ENCODE measurements at places on chromosomes 2 and 18.

GRCh38 chr18:26480897-26481795, 67.2 kb downstream of the KCTD1 start:
- no peak for DNase-seq

GRCh38 chr18:48161911-48162698, 231.6 kb upstream of the SMAD2 start:
- DNase-seq = no peak

DNA sequence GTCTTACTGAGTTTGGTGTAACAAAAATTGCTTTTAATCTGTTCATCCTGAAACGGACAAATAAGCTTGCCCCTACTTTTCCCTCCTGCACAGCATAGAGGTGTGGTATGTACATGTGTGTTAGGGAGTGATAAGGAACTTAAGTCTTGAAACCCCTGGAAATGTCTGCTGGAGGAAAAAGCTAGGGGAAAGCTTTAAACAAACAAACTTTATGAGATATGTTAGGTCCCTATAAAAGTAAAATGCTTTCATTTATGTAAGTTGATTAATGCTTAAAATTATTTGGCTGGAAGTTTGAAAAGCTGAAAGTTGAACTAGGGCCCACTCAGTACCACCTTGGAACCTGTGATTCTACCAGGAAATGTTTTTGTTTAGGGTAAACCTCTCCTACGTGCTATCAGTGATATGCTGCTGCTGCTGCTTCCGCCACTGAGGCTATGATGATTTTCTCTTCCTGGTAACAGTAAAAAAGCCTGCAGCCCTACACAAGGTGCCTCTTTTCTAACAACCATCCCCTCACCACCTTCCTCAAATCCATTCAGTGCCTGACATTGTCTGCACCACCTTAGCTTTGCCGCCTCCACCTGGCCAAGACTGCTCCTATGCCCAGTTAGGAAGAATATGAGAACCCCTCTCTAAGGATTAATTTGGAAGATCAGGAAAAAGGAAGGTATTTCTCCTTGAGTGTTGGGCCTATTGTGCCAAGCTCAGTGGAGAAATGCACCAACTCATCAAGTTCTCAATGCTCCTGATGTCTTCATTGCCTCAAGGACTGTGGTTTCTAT, 2.5 kb upstream of the YES1 start:
- no peak for DNase-seq

DNA sequence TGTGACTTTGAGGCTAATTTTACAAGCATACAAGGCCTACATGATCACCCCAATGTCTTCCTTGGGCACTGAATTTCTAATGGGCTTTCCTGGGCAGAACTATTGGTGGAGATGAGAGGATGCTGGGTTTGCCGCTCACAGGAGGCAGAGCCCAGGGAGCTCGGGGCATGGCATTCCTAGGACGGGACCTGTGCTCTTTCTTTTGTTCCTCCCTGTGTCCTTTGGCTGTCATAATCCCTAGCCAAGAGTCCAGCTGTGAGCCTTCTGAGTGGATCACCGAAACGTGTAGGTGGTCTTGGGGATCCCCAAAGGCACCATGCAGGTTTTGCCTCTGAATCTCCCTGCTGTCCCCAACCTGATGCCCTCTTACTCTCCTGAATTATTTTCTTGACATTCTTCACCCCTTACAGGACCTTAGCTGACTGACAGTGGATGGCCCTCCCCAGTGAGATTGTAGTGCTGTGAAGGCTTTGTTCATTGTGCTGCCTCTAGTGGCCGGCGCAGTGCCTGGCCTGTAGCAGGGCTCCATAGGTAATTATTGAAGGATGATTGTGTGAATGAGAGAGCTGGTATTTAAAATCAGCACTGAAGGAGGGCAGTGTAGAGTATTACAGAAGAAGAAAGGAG, 221.9 kb downstream of the ZNF407 start:
- DNase-seq = no peak

GRCh38 chr18:4102901-4103300, 352.2 kb downstream of the DLGAP1 start:
- DNase-seq = no peak

- DNase-seq = no peak
Observed at GRCh38 chr18:33606621-33607020, 28.6 kb downstream of the ASXL3 start.

DNA sequence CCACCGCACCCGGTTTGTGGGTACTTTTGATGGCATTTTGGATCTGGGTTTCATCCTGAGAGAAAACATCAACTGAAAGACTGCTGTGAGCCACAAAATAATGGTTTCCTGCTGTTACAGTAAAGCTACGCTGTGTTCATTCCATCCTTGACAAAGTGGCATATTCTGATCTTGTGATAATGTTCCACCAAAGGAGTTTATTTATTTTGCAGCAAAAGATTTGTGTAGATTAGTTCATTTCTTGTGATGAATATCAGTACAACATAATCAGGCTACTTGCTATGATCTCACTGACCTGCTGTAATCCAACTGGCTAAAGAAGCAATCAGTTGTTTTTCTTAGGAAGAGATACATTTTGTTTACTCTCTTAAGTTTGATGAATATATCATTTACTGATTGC, 45.0 kb downstream of the EEF1B2 start:
- no peak for DNase-seq

- no peak for DNase-seq
Observed at GRCh38 chr2:199631129-199631528, 173.4 kb upstream of the SATB2 start.

DNA sequence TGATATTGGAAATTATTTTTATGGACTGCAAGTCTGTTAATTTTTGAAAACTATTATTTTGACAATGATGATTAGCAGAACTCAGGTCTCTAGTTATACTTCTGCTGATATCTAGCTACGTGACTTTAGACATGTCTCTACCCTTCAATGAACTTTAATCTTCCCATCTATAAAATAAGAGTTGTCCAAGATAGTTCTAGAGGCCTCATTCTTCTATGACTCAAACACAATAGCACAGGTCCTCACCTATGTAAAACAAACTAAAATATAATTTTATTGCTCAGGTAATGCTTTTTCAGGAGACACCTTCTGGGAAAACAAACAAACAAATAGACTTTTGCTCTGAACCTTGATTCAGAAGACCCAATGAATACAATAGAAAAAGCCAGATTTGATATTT, 544.4 kb upstream of the SETBP1 start:
- DNase-seq = no peak

- DNase-seq = no peak
Observed at GRCh38 chr2:95334916-95335641, 37.9 kb downstream of the KCNIP3 start.

DNA sequence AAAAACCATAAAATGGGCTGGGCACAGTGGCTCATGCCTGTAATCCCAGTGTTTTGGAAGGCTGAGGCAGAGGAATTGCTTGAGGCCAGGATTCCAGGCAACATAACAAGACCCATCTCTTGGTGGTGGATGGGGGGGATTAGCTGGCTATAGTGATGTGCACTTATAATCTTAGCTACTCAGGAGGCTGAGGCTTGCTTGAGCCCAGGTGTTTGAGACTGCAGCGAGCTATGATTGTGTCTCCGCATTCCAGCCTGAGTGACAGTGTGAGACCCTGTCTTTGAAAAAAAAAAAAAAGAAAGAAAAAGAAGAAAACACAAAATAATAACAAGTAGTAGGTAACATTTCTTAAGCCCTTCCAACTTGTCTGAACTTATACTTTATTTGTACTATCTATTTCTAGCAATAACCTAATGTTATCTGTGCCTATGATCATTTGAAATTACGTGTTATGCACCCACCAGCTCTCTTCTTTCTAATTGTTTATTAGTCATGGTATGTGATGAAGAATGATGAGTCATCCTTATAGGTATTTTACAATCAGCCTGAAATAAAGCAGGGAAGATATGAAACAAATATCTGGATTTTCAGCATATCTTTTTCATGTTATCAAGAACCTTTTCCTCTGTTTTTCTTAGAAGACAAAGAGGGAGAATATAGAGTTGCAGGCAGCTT, 129.3 kb upstream of the UNC80 start:
- DNase-seq = no peak

DNA sequence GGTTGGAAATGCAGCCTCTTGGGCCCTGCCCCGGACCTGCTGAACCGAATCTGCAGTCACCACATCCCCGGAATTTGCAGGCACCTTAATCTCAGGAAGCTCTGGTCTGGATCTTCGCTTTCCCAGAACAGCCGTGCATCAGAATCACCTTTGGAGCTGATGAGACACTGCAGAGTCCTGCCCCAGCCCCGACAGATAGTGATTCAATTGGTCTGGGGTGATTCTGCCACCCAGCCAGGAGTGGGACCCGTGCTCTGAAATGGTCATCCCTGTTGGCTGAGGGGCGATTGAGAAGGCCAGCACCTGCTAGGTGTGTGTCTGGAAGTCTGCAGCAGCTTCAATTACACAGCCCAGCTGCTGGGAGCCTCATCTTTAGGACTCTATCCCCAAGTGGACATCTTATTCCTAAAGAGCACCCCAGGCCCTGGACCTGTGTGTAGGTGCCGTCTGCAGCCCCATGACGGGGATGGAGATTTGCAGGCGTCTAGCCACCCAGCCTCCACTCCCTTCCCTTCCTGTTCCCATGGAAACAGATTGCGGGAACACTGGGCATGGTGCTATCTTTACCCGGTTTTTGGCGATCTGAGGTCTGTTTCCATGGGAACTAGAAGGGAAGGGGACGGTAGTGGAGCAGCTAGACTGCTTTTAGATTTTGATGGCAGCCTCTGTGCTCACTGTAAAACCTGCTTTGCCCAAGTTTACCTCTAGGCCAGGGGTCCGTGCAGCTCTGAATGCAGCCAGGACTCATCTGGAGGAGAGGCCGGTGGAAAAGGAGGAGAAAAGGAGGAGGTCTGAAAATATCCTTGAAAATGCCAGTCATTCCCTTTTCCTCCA, 156.1 kb downstream of the LDLRAD4 start:
- peak; percentile 93 for DNase-seq

DNA sequence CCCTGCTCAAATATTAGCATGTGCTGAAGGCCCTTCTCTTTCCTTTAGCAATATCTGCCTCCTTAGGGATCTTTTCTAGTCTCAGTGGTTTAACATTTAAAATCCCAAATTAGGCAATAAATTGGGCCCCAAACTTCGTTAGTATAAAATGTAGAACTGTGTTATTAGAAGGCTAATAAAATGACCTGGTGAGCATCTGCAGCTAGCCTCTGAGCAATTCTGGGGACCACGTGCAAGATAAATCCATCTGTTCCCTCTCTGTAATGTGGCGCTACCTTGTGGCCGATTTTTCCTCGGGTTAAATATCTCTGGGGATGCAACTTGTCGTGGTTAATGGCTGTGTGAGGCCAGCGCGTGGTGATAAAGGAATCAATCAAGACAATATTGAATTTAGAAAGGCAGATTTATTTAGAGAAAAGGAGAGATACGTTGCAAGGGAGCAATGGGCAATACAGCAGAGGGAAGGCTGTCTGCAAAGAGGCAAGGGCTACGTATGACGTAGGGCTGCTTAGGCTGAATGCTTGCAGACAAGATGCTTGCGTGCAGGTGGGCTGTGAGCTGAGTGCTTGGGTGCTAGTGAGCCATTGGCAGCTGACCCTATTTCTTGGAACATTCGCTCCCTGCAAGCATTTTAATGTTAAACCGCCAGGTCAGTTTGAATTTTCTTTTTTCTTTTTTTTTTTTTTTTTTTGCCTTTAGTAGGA, 18.5 kb upstream of the IL36G start:
- DNase-seq = no peak

DNA sequence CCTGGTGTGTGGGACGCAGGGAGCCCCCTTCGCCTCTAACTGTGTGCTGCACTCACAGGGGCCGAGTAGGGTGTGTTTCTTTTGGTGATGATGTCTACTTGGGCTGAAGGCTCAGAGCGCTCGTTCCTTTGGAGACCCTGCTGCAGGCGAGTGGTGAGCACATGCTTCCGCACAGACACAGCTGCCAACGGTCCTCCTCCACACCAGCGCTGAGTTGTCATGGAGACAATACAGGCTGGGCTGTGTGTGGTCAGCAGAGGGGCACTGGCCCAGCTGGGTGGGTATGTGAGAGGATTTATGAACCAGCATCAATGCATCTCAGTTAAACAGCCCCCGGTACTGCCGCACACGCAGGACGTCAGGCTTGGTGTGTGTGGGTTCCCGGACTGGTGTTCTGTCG, 143.5 kb downstream of the SH3RF3 start:
- no peak for DNase-seq

- DNase-seq = no peak
Observed at GRCh38 chr2:203704430-203704829, 2.0 kb upstream of the CD28 start.

DNA sequence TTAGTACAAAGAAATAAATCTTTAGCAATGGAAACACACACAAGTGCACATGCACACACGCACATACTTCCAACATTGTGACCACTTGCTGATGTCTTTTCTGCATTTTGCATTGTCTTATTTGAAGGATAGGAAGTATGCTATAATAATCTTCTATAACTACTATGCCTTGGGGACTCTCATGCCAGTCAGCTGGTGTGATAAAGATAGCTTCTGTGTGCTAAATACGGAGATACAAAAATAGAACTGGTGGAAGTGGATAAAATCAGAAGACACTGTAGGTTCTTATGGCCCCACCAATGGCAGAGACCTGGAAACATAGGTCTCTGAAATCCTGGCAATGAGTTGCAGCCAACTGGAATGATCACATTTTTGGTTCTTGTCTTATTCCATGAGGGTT, 31.5 kb upstream of the RASGRP3 start:
- no peak for DNase-seq

DNA sequence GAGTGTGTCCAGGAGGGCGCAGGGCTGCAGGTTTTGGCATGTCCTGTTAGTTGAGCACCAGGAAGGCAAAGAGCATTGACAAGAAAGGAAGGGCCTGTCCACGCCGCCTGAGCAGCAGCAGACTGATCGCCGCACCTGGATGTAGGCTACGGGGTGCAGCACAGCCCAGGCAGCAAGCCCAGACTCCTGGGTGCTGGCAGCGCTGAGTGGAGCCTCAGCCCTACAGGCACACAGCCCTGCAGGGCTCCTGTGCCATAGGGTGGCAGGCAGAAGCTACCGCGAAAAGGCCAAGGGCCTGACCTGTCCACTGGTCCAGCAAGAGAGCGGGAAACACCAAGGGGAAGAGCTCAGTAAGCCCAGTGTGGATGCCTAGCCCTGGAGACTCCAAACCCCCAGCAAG, 198.0 kb downstream of the HDAC4 start:
- DNase-seq = no peak

- no peak for DNase-seq
Observed at GRCh38 chr2:70959271-70959761, 19.1 kb upstream of the ANKRD53 start.

DNA sequence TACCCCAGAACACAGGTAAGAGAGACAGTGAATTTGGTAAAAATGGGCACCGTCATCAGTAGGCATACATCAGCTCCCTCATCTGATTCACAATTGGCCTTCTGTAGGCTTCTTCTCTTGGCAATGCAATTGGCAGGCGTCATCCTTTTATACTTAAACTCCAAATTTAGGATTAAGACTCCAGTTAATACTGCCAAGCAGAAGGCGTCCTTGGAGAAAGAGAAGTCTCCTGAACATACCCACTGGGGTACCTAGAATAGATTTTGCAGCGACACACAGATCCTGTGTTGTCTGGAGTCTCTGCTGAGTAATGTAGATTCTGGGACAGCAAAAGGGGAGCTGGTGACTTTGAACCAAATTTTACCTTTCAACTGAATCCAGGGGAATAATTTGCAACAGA, 592 bp upstream of the METAP1D start:
- no peak for DNase-seq
